ENCODE measurements at places on chromosomes 4 and X.

DNA sequence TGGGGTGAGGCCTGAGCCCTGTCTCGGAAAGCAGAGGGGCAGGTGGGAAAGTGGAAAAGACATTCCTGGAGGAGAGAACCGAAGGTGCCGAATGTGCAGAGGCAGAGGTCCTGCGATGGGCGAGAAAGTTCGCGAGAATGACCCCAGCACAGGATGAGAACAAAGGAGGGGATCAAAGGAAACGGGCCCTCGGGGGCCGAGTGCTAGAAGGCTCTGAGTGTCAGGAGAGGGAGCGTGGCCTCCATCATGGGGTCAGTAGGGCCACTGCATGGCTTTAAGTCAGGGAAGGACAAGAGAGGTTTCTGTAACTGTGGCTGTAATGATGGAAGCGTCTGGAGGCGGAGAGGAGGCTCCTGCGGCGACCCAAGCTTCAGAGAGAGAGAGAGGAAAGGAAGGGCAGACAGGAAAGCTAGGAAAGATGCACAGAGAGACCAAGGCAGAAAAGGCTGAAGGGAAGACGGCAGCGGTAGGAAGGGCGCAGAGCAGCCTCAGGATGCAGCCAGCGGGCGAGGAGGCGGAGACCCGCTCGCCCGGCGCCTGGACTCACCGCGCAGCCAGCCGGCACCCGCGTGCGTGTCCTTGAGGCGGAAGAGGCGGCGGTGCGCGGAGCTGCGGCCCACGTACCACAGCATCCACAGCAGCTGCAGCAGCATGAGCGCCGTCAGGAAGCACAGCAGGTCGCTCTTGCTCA, 669 bp downstream of the OTOP1 start:
- no peak for DNase-seq

DNA sequence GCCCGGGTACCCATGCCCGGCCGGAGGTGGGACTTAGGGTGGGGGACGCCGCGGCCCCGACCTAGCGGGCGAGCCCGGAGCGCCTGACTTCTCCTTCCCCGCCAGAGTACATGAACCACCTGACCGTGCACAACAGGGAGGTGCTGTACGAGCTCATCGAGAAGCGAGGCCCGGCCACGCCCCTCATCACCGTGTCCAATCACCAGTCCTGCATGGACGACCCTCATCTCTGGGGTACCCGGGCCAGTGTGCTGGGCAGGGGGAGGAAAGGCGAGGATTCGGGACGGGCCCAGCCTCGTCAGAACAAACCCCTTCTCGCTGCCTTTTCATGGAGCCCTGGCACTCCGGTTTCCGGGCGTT, 622 bp downstream of the TAFAZZIN start:
- DNase-seq = no peak

- DNase-seq = no peak
These were observed 6.2 kb upstream of the NOX1 start for GRCh38 chrX:100880368-100880767.

GRCh38 chrX:153609917-153610835, 11.2 kb upstream of the CCNQ start:
- peak; percentile 55 for DNase-seq

- DNase-seq = no peak
These were observed 74.1 kb downstream of the SLC9A6 start for GRCh38 chrX:136059350-136059749.

GRCh38 chr4:70948665-70949260, 44.7 kb upstream of the DCK start:
- DNase-seq = no peak

DNA sequence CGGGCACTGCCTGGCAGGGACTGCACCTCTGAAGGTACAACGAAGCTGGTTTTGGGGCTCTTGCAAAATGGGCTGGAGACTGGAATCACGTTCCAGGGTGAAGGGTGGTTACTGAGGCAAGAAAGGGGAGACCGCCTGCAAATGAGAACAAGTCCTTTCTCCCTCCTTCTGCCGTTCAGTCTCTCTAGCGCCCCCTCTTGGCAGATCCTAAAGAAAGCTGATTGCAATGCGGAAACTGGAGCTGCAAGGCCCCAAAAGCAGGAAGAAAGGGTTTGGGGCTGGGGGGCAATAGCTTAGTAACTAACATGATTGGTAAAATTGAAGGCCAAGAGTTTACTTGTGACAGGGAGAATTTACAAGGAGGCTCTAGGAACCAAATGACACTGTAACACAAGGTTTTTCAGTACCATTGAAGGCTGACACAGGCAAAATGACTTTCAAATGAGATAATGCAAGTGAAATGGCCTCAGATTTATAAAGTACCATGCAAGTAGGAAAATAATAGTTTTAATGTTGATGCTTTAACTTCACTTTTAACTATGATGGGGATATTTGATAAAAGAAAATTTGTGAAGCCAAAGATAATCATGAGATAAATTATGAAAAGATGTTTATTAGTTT, 222.7 kb upstream of the HAND2 start:
- DNase-seq = peak; percentile 18

DNA sequence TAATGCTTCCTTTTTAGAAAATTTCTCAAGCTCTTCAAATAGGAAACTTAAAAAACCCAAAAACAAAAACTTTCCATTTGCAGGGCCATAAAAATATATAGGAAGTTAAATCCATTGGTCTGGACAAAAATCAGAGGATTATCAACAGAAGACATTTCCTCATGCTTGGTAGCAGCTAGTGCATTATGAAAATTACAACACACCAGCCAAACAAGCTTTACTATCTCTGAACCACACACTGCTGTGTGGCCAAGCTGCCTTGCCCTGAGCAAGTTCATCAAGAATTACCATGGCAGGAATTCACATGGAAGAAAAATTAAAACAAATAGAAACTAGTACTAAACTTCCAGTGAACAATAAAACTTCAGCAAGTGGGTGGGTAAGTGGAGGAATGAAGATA, 3.6 kb downstream of the USP46 start:
- DNase-seq = no peak

GRCh38 chrX:43560247-43560946, 95.7 kb upstream of the MAOA start:
- DNase-seq = no peak

- DNase-seq = no peak
These were observed 162.8 kb upstream of the POU3F4 start for GRCh38 chrX:83345298-83345697.

- no peak for DNase-seq
These were observed 15.2 kb downstream of the ASB11 start for GRCh38 chrX:15299941-15300851.

DNA sequence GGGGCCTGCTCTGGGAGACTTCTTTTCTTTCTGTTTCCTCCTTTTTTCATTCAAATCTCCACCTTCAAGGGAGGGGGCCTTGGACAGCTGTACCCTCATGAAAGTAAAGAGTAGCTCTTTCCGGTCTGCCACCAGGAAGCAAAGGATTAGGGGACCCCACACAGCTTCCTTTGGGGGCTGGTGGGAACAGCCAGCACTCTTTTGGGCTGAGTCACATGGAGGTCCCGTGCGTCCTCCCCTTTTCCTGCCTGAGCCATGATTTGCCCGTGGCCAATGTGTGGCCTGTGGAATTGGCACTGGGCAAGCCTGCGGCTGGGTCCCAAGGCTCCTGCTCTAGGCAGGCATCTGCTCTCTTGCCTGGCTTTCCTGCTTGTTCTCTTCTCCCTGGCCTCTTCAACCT, 65.5 kb downstream of the FHDC1 start:
- DNase-seq = no peak

- no peak for DNase-seq
These were observed 5.0 kb upstream of the SLC26A1 start for GRCh38 chr4:998096-998691.

- DNase-seq = no peak
These were observed 208.8 kb downstream of the UGT8 start for GRCh38 chr4:114807357-114807756.

DNA sequence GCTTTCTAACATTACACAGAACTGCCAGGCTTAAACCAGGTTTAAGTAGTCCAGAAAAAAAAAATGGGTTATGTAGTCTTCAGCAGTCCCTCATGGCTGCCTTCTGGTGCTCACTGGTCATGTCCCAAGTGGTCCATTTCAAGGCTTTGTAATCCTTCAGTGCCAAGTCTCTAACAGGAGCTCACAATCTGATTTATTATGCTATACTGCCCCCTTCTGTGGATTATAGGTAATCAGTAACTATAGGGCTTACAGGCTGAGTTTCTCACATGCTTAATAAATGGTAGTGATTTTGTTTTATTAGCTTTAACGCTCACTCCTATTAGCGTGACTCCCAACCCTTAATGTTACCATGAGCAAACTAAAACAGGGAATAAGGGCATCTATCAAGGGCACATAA, 92.5 kb upstream of the EDA2R start:
- DNase-seq = no peak

GRCh38 chr4:72993876-72994275, 75.6 kb downstream of the COX18 start:
- DNase-seq = no peak

DNA sequence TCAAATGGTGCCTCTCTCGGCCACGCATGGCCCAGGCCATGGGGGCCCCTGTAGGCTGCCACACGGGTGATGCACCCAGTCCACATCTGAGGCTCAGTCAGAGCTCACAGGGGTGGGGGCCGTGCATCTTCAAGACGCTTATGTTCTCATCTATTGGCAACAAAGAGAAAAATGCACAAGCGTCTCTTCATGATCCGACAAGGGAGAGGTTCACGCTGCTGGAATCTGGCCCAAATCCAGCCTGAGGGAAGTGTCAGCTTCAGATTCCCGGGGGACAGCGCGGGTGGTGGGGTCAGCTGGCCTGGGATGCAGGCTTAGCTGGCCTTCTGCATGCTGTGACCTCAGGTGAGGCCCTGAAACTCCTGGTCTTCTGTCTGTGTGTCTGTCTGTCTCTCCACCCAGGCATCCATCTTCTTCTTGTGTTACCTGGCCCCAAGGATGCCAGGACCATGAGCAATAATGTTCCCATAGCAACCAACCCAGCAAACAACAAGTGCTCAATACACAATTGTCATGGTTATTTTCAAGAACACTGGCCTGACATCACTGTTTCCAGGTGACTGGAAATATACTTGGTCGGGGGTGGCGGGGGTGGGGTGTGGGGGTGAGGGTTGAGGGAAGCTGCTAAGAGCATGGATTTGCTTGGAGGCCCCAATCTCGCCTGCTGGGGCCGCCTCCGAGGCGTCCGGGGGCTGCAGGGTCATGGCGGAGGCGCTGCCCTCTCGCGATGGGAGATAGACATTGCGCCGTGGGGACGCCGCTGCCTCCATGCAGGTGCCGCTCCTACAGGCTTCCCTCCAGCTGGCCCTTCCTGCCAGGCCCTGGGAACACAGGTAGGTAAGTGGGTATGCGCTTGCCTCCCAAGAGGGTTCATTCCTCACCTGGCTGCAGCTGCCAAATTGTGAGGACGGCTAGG, 48.3 kb downstream of the ABLIM2 start:
- no peak for DNase-seq

GRCh38 chr4:111778543-111778942, 366.7 kb upstream of the FAM241A start:
- no peak for DNase-seq

GRCh38 chr4:8265171-8265929, 4.2 kb upstream of the HTRA3 start:
- no peak for DNase-seq

GRCh38 chr4:145734576-145735346, 54.8 kb downstream of the C4orf51 start:
- DNase-seq = no peak

GRCh38 chr4:180292339-180292738, 1950.9 kb upstream of the TENM3 start:
- DNase-seq = no peak

All from activated CD8-positive, alpha-beta memory T cell treated with anti-CD3 and anti-CD28 coated beads for 48 hours (primary cell).